ENCODE measurements at places on chromosomes 4 and X. TPM values are rescaled to one million over a fixed set of nuclear protein-coding genes. Genes with fewer than 3 reads are reported as not detected.

Gene DMRTC1
- not detected for total RNA-seq

Gene FREM3
- not detected for total RNA-seq

Gene GALNTL6
- 0.22 TPM for total RNA-seq

Gene ANXA5
- total RNA-seq = 280 TPM

Gene ARR3
- total RNA-seq = not detected

Gene SASH3
- 8.6 TPM for total RNA-seq

Gene SSX3
- total RNA-seq = not detected

Gene BEX5
- 1.0 TPM for total RNA-seq

Gene FRAS1
- total RNA-seq = 9.7 TPM

All from sciatic nerve (tissue), 2 donors.